ENCODE measurements at places on chromosomes 11 and 22.

- DNase-seq: no peak
These were observed 10.0 kb downstream of the MAPK8IP2 start for GRCh38 chr22:50610581-50610980.

- no peak for DNase-seq
These were observed 144.6 kb downstream of the ATG16L2 start for GRCh38 chr11:72958791-72959190.

DNA sequence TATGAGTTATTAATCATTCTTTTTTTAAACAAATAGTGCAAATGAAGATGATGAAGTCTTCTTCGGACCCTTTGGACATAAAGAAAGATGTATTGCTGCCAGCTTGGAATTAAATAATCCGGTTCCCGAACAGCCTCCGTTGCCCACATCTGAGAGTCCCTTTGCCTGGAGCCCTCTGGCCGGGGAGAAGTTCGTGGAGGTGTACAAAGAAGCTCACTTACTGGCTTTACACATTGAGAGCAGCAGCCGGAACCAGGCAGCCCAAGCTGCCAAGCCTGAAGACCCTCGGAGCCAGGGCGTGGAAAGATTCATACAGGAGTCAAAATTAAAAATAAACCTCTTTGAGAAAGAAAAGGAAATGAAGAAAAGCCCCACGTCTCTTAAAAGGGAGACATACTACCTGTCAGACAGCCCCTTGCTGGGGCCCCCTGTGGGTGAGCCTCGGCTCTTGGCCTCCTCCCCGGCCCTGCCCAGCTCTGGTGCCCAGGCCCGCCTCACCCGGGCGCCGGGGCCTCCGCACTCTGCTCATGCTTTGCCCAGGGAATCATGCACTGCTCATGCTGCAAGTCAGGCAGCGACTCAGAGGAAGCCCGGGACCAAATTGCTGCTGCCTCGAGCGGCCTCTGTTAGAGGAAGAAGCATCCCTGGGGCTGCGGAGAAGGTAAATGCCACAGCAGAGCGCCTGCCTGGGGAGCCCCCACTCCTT, 11.8 kb downstream of the GTSE1 start:
- no peak for DNase-seq

DNA sequence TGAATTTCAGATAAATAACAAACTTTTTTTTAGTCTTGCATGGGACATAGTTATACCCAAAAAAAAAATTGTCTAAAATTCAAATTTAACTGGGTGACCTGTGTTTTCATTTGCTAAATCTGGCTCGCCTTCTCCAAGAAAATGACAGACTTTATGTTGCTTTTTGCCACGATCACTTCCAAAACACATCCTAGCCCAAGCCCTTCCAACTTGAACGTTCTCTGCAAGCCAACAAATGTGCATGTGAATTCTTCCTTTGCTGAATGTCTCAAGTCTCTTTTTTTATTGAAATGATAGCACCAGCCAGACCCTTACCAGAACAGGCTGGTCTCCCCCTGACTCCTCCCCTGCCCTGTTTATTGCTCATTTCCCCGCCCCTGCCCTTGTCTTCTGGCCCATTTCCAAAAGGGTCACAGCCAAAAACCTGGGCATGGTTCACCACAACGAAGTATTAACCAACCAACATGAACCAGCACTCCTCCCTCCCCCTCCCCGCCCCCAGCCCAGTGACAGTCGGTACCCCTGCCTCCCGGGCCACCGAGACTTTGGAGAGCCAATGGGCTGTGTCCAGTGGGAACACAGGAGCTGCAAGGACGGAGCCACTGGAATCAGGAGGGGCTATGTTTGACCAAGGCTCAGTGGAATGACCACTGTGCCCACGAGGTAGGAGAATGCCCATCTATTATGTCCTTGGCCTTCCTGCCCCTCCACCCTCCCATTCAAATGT, 63.2 kb downstream of the BTG4 start:
- DNase-seq: no peak

- DNase-seq: no peak
These were observed 52.5 kb downstream of the CD6 start for GRCh38 chr11:61023966-61024295.

GRCh38 chr11:57143459-57143858, 38.3 kb upstream of the LRRC55 start:
- no peak for DNase-seq

- DNase-seq: no peak
These were observed 39.0 kb upstream of the SUSD2 start for GRCh38 chr22:24142241-24142640.

DNA sequence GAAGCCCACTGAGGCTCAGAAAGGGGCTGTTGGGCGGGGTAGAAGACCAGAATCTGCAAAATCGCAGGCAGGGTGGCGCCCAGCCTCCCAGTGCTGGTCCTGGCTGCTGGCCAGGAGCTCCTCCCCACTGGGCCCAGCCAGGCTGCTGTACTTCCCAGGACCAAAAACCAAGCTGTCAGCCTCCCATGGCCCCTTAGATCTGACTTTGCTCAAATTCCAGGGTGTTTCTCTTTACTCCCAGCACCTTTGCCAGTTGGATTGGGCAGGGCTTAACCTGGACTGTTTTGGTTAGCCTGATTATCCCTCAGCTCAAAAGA, 44.2 kb upstream of the WEE1 start:
- no peak for DNase-seq

GRCh38 chr11:5937868-5938602, 4.0 kb upstream of the OR56A3 start:
- DNase-seq: no peak

GRCh38 chr11:75132080-75132479, 18.8 kb upstream of the SLCO2B1 start:
- no peak for DNase-seq

- DNase-seq: no peak
These were observed 613.8 kb downstream of the CNTN5 start for GRCh38 chr11:99634581-99634980.

Data from nucleus accumbens (tissue), 56 donors.